Dermis blood vessel endothelial cell (primary cell): ENCODE measurements at places on chromosomes 13 and 19. TPM values are rescaled to one million over a fixed set of nuclear protein-coding genes. Genes with fewer than 3 reads are reported as not detected.
A peak's percentile ranks its signal among the peaks of the same experiment; 100 is the strongest.

GRCh38 chr13:88958821-88959220 lies 1287.7 kb downstream of the SLITRK5 start:
- no peak for DNase-seq

- no peak for DNase-seq
Observed at GRCh38 chr19:30997222-30997621, 352.0 kb downstream of the TSHZ3 start.

DNA sequence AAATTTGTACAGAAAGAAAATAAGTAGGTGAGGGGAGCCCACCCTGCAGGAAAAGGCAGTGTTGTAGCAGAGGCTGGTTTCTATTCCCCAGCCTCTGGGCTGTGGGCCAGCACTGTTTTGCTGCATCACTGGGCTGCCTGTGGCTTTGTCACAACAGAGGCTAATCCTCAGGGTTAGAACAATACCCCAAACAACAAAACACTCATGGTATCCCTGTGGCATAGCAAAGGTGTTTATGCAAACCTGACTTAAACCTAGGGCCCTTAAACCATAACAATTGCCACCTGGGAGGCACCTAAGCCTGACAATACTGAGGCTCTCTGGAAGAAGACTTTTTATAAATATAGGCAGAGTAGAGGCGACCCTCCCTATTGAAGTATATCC lies 314.7 kb downstream of the OLFM4 start:
- no peak for DNase-seq

- DNase-seq: no peak
Observed at GRCh38 chr13:45882626-45883025, 31.1 kb upstream of the SIAH3 start.

- DNase-seq: peak; percentile 79
Observed at GRCh38 chr19:5961969-5962945, 15.7 kb downstream of the RANBP3 start.

DNA sequence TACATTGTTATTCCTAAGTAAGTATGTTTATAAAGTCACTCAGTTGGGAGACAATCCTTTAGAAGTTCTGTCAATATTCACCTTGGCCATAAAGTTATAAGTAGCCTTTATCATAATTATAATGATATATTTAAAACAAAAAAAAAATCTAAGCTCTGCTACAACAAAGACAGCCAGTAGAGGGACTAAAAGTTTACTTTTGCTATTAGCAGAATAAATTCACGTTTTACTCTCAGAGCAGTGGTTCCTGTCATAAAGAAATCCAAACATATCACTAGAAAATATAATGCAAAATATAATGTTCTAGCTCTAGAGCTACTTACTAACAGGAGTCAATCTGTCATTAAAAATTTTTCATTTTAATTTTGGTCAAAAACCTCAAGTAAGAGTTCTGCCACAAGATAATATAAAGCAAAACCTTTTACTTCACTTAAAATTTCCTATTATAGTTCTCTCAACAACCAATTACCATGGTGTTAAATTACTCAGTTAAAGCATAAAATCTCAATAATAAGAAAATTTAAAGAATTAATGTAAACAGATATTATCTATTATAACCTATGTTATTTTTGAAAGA lies 17.7 kb downstream of the INTS6 start:
- DNase-seq: peak; percentile 52

The YIF1B gene
- 76.6 and 97.3 TPM in 2 replicates for total RNA-seq

The CD37 gene
- not detected in 2 replicates for total RNA-seq

The SYCN gene
- total RNA-seq: not detected in 2 replicates
